ENCODE measurements at places on chromosomes 6 and 20.

DNA sequence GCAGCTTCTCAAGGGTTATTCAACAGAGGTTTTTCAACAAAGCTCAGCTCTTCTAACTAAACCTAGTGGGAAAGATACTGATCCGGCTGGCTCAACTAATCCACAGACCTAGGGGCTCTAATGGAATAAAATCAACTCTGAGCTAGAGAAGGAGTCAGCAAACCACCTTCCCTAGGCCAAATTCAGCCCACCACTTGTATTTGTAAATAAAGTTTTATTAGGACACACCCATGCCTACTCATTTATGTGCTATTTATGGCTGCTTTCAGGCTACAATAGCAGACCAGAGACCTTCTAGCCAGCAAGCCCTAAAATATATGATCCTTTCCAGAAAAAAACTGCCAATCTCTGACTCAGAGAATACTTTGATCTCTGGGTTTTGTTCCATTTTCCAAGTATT lies 6.0 kb upstream of the RAB22A start:
- no peak for ATAC-seq

GRCh38 chr20:24781418-24781980 lies 167.6 kb upstream of the CST7 start:
- ATAC-seq, result peak; percentile 43

DNA sequence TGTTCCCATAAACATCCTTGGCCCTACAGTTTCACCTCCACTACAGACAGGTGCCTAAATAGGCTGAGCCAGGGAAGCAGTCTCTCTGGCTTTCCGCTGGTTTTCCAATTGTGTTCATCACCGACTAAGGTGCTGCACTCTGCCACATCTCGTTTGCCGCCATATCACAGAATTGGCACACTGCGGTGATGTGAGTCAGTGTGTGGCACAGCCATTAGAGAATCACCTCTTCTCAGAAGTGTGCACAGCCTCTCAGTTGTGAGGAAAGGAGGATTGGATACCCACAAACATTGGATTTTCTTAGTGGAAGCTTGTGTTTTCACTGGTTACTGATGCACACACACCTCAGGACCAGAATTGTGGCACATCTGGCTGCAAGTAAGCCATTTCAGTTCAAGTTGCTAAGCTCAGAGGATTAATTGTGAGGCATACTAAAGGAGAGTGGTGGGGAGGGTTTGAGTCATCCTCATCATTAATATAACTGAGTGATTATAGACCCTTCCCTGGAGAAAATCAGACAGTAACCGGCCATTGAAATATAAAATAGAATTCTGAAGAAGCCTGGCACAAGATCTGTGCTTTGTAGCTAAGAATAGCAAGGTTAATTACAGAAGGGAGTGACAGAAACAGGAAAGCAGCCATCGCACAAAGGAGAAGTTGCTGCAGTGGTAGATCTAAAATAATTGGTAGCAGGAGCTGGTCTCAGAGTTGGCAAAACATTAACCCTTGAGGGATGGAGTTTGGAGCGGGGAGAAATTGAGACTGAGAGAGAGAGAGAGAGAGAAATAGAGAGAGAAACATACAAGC lies 506.9 kb downstream of the LMBRD1 start:
- ATAC-seq, result no peak

DNA sequence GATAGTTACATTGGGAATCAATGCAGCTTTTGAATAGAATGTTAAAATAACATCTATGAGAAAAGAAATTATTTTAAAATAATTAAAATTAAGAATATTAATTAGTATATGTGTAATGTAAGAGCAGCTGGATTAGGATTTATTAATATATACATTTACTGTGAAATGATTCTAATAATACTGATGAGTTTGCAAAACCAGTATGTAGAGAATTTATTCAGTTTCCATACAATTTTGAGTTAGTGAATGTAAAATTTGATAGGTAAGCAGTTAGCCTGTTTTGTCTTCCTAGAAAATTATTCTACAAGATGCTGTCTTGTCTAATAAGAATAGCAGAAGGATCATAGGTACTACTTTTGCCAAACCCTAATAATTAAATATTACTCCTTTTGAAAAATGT lies 70.6 kb downstream of the STXBP5 start:
- no peak for ATAC-seq

DNA sequence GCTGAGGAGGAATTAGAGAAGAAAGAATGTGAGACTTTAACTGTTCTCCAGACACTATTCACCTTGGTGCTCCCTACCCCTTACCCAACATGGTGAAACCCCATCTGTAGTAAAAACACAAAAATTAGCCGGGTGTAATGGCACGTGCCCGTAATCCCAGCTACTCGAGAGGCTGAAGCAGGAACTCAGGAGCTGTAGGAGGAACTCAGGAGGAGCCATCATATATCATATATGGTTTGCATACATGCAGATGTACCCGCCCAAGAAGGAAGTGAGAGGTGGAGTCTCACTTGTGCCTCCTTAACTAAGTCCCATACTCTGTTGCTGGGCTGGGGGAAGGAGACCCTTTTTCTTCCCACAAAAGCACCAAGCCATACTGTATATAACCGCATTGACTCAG lies 35.5 kb upstream of the ME1 start:
- ATAC-seq, result no peak

DNA sequence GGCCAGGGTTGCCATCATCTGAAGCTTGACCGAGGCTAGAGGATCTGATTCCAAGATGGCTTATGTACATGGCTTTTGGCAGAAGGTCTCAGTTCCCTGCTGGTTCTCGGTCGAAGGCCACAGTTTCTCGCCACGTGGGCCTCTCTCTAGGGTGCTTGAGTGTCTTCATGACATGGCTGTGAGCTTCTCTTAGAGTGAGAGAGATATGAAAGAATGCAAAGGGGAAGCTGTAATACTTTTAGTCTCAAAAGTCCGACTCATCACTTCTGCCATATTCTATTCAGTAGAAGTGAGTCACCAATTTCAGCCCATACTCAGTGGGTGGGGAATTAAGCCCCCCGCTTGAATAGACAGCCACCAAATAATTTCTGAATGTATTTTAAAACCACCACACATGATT lies 94.2 kb downstream of the UTRN start:
- ATAC-seq, result peak; percentile 17

GRCh38 chr6:122020588-122021264 lies 378.7 kb upstream of the HSF2 start:
- ATAC-seq, result no peak

GRCh38 chr20:6178537-6178936 lies 55.7 kb upstream of the FERMT1 start:
- ATAC-seq, result no peak

DNA sequence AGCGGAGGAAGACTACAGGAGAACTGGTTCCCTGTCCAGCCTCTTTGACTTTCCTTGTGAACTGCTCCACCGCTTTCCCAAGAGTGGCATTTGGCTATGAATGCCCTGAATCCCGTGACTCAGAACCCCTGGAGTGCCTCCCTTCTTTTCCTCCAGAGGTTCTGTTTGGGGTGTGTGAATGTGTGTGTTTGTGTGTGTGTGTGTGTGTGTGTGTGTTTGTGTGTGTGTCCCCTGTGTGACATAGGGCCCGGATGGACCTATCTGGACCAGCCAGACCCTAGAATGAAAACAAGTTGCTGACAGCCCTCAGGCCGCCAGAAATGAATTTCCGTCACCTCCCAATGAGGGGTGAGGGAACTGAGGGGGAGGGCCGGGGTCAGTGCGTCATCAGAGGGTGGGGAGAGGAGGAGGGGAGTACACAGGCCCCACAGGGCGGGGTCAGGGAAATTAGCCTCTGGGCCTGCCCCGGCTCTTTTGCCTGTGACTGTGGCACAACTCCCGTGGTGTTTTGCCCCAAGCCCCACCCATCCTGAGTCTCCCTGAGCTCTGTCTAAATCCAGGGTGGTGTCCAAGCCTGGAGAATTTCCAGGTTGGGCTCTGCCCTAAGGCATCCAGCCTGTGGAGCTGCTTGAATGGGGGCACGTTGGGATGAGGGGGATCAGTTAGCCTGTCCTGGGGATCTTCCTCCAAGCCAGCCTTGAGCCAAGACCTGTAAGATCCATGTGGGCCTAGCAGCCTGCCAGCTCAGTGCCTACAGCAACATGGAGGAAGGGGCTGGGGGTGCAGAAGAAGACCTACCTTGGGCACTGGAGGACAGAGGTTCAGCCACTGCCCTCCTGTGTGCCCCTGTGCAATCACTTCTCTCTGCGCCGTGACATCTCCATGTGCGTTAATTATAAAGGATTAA lies 15.2 kb upstream of the MRPS18A start:
- ATAC-seq, result peak; percentile 94

GRCh38 chr6:72621291-72622093 lies at the start of gene KCNQ5:
KCNQ5 (plus strand) TSS chr6:72622064.
- peak; percentile 31 for ATAC-seq

- no peak for ATAC-seq
These were observed 46.3 kb downstream of the GRIK2 start for GRCh38 chr6:101439790-101440189.

GRCh38 chr20:1434571-1435336 lies 31.9 kb downstream of the NSFL1C start:
- peak; percentile 36 for ATAC-seq

GRCh38 chr6:40713002-40713719 lies 126.0 kb upstream of the LRFN2 start:
- no peak for ATAC-seq

DNA sequence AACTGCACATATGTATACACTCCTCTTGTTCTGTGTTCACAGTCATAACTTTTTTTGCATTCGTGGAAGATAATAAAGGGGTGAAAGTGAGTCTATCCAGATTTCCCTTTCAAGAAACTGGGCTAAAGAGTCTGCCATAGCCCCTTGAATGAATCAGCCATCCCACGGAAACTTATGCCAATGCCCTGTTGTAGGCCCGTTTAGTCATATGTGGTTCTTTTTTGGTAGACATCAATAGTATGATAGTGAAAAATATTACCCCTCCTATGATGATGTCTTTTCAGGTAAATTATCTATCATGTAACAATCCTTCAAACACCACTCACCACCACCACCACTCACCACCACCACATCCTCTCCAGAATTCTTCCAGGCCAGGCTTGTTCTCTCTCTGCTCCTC lies 99.9 kb upstream of the MYLIP start:
- no peak for ATAC-seq

- ATAC-seq, result no peak
These were observed 152.7 kb upstream of the SYNDIG1 start for GRCh38 chr20:24316731-24317130.

- ATAC-seq, result peak; percentile 66
These were observed 12.6 kb upstream of the PIGU start for GRCh38 chr20:34689486-34689885.

DNA sequence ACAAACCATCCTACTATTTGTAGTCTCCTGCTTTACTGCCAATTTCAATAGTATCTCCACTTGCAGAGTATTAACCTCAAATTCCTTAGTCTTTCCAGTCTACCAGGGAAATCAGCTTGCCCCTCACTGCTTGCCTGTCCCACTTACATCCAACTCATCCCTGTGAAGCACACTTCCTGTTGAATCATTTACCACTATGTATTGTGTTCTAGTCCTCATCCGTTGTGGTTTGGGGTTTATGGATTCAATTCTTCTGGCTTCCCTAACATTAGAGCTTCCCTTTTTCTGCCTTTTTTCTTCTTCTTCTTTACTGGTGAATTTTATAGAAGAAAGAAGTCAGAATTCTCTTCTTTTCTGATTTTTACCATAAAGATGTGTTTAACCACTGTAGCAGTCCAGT lies 5.1 kb upstream of the TXLNB start:
- no peak for ATAC-seq

DNA sequence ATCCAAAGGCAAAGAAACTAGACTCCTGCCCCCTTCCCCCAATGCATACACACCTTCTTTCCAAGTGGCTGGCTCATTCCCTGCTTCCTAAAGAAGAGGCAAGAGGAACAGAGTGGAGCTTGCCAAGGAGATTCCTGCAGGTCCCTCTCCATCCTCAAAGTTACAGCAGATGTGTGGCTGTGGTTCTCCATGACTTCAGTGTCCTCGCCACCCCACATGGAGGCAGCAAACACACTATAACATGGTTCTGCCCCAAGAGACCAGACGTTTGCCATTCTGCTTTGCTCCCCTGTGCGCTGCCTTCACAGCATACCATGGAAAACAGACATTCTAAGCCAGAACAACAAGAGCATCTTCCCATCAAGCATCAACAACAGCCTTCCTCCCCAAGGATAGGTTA lies 84.4 kb downstream of the BACH2 start:
- ATAC-seq, result no peak

GRCh38 chr6:116476002-116476678 lies 15.0 kb downstream of the CALHM6 start:
- ATAC-seq, result peak; percentile 39

DNA sequence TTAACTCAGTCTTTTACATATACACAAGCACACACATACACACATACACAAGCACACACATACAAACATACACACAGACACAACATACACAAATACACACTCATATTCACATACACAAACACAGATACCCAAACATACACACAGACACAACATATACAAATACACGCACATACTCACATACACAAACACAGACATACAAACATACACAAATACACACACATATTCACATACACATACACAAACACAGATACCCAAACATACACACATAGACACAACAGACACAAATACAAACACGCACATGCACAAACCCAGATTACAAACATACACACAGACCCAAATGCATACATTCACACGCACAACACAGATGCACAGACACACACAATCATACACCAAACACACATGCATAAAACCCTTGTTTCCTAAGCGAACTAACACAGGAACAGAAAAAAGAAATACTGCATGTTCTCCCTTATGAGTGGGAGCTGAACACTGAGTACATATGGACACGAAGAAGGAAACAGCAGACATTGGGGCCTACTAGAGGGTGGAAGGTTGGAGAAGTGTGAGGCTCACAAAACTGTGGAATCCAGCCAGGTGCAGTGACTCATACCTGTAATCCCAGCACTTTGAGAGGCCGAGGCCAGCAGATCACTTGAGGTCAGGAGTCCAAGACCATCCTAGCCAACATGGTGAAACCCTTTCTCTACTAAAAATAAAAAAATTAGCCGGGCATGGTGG lies 34.2 kb downstream of the PIM1 start:
- peak; percentile 49 for ATAC-seq

GRCh38 chr6:134920422-134920821 lies 29.5 kb downstream of the ALDH8A1 start:
- ATAC-seq, result no peak

- no peak for ATAC-seq
These were observed 149.7 kb downstream of the LAMA2 start for GRCh38 chr6:129032602-129033001.

DNA sequence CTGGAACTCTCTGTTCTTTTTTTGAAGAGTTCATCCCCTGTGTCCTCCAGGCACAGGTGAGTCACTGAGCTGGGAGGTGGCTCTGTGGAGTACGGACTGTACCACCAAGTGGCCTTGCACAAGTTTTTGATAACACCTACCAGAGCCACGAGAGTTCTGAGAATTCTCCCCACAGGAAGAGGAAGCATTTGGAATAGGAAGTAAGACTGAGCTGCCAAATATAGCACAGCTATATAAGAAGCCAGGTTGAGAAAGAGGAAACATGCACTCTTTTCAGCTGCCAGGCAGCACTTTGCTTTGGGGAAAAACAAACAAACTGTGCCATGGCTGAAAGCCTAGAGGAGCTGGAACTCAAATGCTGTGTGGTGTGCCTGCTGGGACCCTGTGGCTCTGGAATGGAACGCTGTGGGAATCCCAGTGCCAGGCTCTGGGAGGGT lies 70.8 kb upstream of the RIPOR2 start:
- peak; percentile 99 for ATAC-seq

GRCh38 chr6:85417336-85417735 lies 32.5 kb upstream of the NT5E start:
- ATAC-seq, result no peak

GRCh38 chr6:125236536-125237327 lies 65.0 kb downstream of the HDDC2 start:
- peak; percentile 59 for ATAC-seq

All from esophagus mucosa (tissue), 1 donor.